Endothelial cell of umbilical vein (primary cell): ENCODE measurements at places on chromosomes 2 and 18. TPM values are rescaled to one million over a fixed set of nuclear protein-coding genes. Genes with fewer than 3 reads are reported as not detected.

DNA sequence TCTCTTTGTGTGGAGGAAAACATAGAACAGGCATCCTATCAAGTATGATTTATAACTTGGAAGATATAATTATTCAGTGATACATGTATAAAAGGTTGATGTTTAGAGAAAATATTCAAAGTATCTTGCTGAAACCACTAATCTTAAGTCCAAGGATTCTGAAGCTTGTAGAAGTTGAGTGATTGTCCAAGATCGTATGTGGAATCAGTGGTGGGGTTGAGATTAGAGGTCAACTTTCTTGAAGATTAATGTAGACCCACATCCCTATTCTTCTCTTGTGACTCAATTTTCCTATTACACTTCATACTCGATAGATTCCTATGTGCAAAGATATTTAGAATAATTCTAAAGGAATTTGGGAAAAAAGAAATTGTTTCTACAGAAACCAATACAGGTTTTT, 1565.9 kb upstream of the ACVR2A start:
- DNase-seq, result no peak

The ZC3H8 gene
- 7.1 and 7.8 TPM in 2 replicates for total RNA-seq

The RAB12 gene
- total RNA-seq, result 42.0 and 45.4 TPM in 2 replicates

The GKN1 gene
- total RNA-seq, result not detected in 2 replicates
